ENCODE measurements at places on chromosomes 13 and 19.

- DNase-seq = no peak
These were observed at the start of gene ZIC2 for GRCh38 chr13:99981735-99982035. TSS of gene ZIC2 (plus strand) at chr13:99981784. CDS start at chr13:99982065, 281 bp downstream.

DNA sequence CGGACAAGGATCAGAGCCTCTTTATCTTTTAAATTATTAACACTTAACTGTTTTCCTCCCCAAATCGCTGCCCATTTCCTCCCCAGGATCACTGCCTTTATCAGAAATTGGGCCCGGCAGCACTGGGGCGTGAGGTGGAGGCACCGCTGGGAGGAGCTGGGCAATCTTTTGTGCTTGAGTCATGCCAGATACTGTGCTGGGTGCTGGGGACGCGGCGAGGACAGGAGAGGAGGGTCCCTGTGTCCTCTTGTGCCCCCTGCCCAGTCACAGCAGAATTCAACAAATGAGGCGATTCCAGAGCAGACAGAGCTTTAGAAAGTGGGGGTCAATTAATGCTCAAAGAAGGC is 347.8 kb downstream of the ZNF536 start:
- no peak for DNase-seq

DNA sequence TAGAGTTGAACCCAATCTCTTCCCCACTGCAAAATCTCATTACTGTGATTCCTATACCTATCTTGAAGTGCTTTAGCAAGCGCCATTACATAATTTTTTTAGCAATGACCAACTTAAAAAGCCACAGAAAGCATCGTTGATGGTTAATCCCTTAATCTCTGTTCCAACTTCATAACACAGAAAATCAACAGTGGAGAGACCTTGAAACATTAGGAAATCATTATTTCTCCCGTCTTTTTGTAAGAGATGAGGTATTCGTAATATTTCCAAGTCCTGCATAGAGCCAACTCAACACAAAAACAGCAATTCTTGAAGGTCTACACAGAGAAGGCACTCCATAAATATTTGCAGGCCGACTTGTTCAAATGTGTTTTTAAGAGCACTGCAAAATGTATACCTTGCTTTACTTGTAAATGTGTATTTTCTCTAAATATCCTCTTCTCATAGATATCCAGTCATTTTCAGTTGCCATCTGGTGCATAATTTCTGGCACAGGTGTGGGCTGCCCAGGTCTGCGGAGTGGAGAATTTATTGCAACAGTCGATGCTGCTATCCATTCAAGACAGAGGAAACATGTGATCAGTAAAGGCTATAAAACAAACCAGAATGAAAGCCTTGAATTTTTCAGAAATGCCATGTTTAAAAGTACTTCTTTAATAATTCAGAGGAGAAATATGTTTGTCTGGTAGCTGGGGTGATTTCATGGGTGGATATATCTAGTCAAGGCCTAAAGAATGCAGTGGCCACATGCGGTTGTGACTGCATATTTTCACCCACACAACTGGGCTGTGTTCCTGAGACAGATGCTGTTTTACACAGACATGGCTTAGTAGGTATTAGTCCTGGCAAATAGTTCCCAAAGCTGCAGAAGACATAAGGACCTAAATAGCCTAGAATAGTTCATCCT is 234.3 kb upstream of the STARD13 start:
- no peak for DNase-seq

DNA sequence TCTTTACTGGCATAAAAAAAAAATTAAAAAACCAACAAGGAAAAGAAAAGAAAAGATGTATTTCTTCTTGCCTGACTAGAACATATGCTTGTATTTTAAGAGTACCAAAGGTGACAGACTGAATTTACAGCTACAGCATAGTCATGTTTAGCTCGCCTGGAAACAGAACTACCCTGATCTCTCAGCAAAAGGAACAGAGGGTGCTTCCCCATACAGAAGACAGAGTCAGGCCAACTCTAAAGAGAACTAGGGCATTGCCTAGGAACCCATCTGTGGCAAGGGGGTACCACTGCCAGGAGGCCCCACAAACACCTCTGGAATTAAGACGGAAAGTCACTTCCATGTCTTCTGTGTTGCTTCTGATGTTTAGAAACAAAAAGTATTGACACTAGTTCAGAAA is 252.1 kb upstream of the STARD13 start:
- DNase-seq = no peak

DNA sequence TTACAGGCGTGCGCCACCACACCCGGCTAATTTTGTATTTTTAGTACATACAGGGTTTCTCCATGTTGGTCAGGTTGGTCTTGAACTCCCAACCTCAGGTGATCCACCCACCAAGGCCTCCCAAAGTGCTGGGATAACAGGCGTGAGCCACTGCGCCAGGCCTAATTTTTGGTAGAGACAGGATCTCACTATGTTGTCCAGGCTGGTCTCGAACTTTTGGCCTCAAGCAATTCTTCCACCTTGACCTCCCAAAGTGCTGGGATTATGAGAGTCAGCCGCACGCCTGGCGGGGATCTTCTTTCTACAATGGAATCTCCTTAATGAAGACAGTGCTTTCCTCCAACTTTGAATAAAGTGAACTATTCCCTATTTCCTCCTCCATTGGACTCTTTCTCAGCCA is 5.8 kb downstream of the RASIP1 start:
- no peak for DNase-seq

DNA sequence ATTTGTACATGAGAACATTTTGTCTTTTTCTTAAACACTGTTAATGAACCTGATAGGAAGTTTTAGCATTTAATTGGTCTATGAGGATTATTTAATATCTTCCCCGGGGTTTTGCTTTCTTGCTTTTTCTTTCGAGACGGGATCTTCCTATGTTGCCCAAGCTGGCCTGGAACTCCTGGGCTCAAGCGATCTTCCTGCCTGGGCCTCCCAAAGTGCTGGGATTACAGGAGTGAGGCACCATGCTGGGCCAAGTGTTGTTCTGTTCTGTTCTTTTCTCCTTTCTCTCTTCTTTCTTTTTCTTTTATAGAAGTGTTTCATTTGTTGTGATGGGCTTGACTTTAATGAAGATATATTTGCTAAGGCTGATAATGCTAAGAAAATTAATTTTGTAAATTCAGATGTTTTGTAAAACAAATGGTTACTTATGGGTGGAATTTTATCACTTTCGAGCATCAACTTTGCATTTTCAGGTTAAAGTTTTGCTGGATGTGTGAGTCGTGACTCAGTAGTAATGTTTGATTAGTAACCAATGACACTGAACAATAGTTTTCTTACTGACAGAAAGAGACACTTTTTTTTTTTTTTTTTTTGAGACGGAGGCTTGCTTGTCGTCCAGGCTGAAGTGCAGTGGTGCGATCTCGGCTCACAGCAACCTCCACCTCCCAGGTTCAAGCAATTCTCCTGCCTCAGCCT is 2.2 kb downstream of the PAN3 start:
- no peak for DNase-seq

GRCh38 chr19:42942187-42942789 is 5.3 kb upstream of the PSG7 start:
- DNase-seq = no peak
